Activated CD4-positive, alpha-beta T cell treated with anti-CD3 and anti-CD28 coated beads, Interleukin-2, amount 10 ng/mL, durations not matched to agents 7 days and 5 days (primary cell): ENCODE measurements at places on chromosomes 6 and 20. TPM values are rescaled to one million over a fixed set of nuclear protein-coding genes. Genes with fewer than 3 reads are reported as not detected.

DNA sequence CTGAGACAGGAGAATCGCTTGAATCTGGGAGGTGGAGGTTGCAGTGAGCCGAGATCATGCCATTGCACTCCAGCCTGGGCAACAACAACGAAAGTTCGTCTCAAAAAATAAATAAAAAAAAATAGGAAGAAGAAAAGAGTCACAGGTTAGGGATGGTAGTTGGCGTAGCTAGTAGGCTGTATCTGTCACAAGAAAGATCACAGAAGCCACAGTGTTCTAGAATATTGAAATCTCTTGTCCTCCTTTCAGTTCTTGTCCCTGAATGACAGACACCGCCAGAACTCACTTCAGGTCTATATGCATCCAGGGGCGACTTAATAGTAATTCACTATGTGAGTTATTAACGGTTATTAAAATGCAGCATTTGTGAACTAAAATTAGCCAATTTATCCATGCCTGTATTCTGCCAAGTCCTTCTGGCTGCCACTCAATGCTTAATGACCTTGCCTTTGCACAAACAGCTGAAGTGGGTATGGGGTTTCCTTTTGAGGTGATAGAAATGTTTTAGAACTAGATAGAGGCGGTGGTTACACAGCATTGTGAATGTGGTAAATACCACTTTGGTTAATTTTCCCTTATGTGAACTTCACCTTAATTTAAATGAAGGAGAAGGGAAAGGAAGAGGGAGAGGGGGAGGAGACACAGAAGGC lies 41.3 kb upstream of the ZMYND8 start:
- no peak for DNase-seq

- DNase-seq: no peak
Measured at GRCh38 chr20:7375905-7376304, 564.4 kb downstream of the HAO1 start.

DNA sequence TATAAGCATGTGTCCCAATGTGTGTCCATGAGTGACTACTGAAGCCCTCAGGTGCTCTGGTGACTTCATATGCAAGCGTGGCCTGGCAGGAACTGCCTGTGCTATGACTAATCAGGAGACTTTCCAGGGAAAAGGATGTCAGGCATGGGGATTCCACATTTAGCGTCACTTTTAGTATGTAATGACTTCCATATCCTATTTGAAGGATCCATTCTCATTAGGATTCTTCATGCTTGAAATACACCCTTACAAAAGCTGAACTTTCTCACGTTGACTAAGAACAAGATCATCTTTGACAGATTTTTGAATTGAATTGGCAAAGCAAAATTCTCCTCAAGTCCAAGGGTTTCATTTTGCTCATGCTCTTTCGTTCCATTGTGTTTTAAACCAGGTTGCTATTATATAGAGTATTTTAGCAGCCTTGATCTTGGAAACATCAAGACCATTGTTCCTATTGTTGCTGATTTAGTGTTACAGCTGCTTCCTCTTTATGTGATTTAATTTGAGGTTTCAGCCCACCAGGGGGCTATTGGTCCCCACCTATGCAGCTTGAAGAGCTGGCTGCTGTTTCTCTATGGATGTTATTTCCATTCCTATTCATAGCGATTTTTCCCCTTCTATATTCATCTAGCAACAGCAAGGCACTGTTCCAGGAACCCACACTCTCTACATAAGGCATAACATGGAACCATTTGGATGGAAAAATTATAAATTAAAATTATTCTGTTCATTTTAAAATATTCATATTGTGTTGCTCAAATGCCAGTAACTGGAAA lies 418.6 kb downstream of the CDKAL1 start:
- DNase-seq: no peak

DNA sequence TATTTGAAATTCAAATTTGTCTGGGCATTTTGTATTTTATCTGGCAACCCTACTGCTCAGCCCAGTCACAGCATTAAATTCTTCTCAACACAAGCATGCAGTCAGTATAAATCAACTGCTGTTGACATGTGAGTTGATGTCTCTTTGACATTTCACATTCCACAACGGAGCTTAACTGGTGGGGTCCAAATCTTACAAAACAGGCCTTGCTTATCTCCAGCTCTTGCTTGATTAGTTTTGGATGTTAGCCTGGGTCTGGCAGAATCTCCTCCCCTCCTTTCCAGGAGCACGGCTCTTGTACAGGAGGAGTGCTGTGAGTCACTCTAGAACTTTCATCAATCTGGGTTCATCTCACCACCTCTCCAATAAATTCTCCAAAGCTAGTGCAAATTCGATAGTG lies 80.8 kb upstream of the PHACTR1 start:
- DNase-seq: no peak

The HMGCLL1 gene
- not detected for total RNA-seq

- no peak for DNase-seq
Measured at GRCh38 chr6:115865914-115866313, 194.8 kb downstream of the FRK start.

DNA sequence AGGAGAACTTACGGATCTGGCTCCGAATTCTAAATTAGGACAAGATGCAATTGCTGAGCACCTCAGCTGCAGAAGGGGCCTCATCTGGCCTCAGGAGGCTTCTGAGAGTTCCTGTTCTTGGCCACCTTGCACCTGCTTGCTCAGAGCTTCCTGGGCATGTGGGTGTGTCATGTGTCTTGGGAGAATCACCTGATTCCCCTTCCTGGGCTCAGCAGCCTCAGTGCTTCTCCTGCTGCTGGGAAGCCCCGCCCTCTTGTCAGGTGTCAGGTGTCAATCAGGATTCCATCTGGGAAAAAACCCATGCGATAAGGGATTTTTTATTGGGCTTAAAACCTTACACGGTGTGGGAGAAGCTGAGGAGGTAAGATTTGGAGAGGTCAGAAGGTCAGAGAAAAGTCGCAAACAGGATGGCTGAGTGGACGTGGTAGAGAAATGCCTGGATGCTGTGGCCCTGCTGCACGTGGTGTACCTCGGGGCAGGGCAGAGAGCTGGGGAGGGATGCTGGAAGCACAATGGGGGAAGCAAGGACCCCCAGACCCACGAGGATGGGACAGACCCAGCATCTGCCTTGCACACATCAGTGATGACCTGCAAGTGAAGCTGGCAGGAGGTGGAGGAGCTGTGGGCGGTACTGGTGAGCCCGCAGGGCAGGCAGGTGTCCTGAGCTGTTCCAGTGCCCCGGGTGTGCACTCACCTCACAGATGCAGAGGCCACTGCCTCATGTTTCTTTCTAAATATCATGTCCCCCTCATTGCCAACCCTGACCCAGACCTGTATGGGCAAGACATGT lies 170.8 kb downstream of the CDH4 start:
- DNase-seq: no peak

- no peak for DNase-seq
Measured at GRCh38 chr20:25985597-25985996, 288.9 kb upstream of the ZNF337 start.

The KCNB1 gene
- total RNA-seq: 0.07 TPM

DNA sequence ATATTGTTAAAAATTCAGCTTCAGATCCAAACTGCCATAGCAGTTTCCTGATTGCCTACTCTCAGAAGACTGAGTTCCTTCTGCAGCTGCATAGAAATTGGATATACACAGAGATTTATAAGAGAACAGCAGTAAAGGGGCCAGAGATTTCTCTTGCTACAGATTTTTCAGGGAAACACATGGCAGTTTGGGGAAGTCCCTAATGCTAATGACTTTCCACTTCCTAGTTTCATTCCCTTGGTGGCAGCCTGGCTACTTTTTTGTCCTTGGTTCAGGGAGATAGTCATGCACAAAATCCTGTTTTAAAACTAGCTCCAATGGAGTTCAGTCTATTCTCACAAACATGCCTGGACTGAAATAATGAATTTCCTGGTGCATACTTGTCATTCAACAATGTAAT lies 125.3 kb upstream of the PLCB4 start:
- DNase-seq: no peak

The TRAPPC3L gene
- total RNA-seq: not detected

The MCHR2 gene
- not detected for total RNA-seq

GRCh38 chr6:25192590-25193459 lies 86.3 kb upstream of the CARMIL1 start:
- DNase-seq: no peak

The TTI1 gene
- 32.4 TPM for total RNA-seq

GRCh38 chr6:31349301-31349700 lies 7.7 kb downstream of the HLA-B start:
- no peak for DNase-seq

GRCh38 chr6:44108471-44108870 lies 18.8 kb downstream of the MRPL14 start:
- DNase-seq: no peak

DNA sequence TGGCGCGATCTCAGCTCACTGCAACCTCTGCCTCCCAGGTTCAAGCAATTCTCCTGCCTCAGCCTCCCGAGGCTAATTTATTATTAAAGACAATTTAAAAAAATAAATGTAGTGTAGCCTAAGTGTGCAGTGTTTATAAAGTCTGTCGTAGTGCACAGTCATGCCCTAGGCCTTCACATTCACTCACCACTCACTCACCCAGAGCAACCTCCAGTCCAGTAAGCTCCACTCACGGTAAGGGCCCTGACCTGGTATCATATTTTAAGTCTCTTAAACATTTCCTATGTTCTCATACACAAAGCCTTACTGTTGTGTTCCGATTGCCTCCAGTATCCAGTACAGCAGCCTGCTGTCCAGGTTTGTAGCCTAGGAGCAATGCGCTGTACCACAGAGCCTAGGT lies 168.2 kb upstream of the FOXQ1 start:
- no peak for DNase-seq

The NKX2-4 gene
- total RNA-seq: not detected

The UBE2C gene
- 244 TPM for total RNA-seq

- DNase-seq: no peak
Measured at GRCh38 chr6:138944412-138944811, 43.6 kb downstream of the REPS1 start.

GRCh38 chr6:154550779-154551178 lies 40.3 kb upstream of the CNKSR3 start:
- no peak for DNase-seq

DNA sequence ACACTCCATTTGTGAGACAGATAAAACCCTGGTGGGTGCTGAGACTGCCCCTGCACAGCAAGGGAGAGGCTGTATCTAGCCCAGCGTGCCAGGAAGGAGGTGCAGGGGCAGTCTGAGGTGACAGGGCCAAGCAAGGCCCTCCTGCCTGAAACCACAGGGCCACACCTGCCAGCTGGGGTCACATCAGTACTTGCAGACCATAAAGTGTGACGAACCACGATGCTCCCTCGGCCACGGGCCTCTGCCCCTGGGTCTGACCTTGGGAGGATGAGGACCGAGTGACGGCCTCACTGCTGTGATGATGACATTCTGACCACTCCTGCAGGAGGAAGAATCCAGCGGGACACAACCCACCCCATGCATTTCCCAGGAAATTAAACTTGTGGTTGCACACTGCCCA lies 75.1 kb downstream of the NINL start:
- DNase-seq: no peak

The CCN6 gene
- not detected for total RNA-seq

DNA sequence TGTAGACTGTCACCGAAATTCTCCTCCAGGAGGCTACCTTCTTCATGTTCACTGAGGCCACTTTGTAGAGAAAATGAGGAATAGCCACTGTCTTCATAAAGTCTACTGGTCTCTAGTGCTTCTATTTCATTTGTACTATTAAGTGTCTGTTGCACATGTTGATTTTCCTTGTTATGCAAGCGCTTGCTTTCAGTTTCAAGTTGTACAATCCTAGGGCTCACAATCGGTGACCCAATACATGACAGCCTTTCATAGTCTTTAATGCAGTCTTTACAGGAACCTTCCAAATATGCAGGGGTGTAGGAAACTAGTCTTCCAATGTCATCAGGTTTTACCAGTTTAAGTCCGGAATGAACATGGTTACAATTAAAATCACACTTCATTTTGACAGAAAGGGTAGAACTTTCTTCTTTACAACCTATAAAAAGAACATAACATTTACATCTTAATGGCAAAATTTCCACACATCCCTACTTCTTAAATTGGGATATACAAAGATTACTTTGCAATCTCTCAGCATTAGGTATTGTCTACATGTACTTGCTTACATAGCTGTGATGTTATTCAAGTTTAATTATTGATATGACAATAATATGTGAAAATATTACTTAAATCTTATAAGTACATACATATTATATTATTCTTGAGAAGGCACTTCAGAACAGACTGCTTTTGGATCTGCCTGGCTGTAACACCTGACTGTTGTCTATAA lies 7.5 kb downstream of the FBXO5 start:
- DNase-seq: peak; percentile 27

DNA sequence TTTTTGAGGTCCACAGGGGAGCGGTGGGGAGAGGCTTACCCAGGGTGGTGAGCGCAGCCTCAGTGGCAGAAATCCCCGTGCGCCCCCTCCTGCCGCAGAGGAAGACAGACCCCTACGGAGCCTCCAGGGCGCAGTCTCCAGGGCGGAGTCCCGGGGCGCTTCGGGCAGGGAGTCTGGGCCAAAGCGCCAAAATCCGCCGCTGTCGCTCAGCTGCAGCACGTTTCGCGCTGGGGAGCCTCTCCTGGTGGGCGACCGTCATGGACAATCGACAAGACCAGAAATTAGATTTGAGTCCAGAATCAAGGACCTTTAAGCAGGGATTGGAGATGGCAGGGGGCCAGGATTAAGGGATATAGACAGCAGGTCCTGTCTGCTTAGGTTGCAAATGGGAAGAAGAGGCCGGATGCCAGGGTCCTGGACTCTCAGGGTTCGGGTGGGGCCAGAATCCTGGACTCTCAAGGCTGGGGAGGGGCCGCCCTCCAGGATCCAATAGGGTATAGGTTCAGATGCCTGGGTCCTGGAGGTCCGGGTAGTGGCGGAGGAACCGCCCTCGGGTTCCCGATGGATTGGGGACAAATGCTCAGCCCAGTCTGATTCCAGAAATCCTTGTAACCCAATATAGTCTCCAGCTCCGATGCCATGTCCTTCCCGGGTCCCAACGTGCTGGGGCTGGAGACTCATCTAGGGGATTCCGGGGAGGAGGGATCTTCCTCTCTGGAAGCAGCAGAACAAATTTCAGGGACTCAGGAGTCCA lies 7.9 kb upstream of the HLA-E start:
- no peak for DNase-seq

The SYTL3 gene
- total RNA-seq: 26.9 TPM

The FAM209B gene
- total RNA-seq: 1.9 TPM

GRCh38 chr6:12022953-12023388 lies 10.9 kb downstream of the HIVEP1 start:
- no peak for DNase-seq

- no peak for DNase-seq
Measured at GRCh38 chr20:23159256-23159946, 73.3 kb upstream of the CD93 start.

GRCh38 chr6:154127657-154128056 lies 88.6 kb downstream of the OPRM1 start:
- DNase-seq: no peak

GRCh38 chr20:61373055-61373399 lies 121.0 kb downstream of the CDH4 start:
- no peak for DNase-seq
